HEK293T (cell line): ENCODE measurements at places on chromosomes 4 and X.

DNA sequence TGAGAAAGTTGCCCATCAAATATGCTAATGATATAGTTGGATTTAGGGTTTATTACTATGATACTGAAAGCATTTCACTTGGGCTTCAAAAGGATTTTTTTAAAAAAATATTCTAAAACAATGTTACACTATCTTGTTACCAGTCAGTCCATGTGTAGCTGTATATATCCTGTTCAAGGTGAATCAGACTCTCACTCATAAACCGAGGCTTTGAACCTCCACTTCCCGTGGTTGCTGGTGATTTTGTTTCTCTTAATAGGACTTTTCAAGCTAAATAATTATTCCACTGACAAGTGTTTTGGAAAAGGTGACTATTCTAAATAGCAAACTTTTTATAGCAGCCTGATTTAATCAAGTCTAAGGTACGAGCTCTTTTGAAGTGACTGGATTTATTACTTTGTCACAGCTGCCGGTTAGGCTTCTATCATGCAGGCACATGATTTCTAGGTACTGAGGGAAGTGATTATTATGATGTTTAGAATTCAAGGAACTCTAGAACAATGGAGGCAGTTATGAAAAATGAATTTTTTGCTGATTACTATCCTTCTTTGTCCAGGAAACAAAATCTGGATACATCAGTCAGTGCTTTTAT lies 287.7 kb downstream of the KCTD8 start:
- no peak for DNase-seq

DNA sequence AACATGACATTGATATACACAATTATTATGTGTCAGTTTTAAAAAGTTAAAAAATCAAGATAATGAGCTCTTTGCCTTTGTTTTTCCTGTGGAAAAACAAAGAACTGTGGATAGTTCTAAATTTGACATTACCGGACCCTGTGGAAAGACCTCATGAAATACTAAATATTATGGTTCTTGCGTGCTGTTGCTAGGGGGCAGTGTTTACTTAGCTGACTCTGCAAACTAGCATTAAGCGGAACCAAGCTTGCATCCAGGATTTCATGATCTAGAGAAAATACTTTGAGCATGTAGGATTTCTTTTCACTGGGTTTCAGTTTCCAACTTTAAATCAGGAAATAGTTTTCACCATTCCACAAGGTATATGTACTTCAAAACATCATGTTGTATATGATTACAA lies 33.6 kb downstream of the CLCN4 start:
- peak; percentile 51 for DNase-seq

GRCh38 chr4:77376788-77377460 lies 219.9 kb downstream of the CCNG2 start:
- no peak for DNase-seq

- DNase-seq: no peak
These were observed 132.4 kb downstream of the ENOX2 start for GRCh38 chrX:130770615-130771014.

GRCh38 chr4:105808030-105808749 lies 87.1 kb upstream of the NPNT start:
- DNase-seq: no peak

GRCh38 chr4:92035666-92036065 lies 268.1 kb upstream of the GRID2 start:
- no peak for DNase-seq

DNA sequence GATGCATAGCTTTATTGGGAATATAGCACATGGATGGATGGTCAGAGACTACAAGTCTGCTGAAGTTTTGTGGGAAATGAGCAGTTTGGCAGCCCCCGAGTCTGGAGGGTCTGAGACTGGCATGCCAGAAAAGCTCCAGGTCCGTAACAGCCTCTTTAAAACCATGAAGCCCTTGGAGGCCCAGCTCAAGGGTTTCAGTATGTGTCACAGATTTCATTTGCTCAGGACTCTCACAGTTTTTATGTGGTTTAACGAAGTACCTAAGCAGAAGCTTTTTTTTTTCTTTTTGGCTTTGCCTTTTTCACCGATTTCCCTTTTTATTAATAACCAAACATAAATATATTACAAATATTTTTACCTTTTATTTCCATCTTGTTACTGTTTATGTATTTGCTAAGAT lies 30.6 kb upstream of the TMEM184C start:
- DNase-seq: no peak

DNA sequence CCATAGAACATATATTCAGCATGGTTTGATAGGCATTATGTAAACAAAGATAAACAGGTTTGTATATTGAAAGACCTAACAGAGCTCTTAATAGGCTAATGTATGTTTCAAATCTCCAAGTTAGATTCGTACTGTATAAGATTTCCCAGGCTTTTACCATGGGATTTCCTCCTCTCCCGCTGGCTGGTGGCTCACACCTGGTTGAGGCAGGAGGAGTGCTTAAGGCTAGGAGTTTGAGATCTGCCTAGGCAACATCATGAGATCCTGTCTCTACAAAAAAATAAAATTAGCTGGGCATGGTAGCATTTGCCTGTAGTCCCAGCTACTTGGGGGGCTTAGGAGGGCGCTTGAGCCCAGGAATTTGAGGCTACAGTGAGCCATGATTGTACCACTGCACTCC lies 5.4 kb downstream of the CPE start:
- DNase-seq: no peak

GRCh38 chrX:63758011-63758410 lies 27.0 kb downstream of the ARHGEF9 start:
- no peak for DNase-seq

DNA sequence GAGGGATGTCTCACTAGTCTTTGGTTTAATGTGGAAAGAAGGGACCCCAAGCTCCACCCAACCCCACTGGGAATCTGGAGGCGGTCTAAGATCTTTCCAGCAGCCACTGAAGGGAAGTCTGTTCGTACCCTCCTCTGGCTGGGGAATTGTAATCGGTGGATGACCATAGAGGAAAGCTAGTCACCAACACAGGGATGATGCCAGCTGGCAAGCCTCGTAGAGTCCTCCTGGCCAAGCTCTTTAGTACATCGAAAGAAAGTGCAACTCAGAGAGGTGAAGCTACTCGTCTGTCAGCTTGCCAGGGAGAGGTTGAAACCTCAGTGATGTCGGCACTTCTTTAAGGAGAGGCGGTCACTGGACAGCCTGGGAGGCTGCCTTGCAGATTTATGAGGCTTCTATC lies 58.7 kb downstream of the MAMLD1 start:
- no peak for DNase-seq

- no peak for DNase-seq
These were observed 267.4 kb downstream of the ANK2 start for GRCh38 chr4:113316879-113317278.

DNA sequence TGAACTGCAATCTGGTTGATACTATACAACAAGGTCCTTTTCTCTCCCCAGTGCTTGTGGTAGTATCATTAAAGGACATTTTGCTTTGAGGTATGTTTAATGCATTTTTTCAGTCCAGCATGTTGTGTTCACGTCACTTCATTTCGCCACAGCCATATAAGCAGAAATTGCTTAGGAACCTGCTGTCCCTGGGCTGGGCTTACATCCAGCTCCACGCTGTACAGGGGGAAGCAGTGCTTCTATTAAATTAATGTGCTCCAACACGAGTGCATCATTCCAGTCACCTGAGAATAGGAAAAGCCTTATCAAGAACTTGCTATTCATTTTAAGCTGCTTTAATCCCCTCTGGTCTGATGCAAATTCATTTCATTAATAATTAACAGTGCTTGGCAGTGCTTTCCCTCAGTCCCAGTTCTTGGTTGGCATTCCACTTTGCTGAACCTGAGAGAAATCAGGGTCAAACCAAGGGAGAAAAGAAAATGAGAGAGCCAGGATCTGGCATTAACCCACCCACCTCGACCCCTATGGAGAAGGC lies 47.4 kb upstream of the PTCHD1 start:
- no peak for DNase-seq

GRCh38 chr4:84699001-84699671 lies 116.2 kb downstream of the CDS1 start:
- DNase-seq: no peak

- DNase-seq: no peak
These were observed 28.8 kb downstream of the ATP8A1 start for GRCh38 chr4:42627885-42628646.

DNA sequence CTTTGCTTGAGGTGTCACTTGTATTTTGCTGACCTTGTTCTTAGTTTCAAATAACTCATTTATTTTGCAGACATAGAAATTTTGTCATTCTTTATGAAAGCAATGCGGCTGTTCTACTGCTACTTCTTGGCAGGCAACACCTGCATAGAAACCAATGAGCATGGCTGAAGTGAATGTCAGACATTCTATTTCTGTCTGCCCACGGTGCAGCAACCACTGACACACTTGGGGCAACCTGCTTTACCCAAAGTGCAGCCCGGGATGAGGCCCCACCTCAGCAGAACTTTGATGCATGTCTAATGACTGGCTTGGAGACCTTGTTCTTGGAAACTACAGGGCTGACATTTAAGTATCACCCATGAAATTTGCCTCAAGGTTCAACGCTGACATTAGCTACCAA lies 93.6 kb downstream of the RBM47 start:
- DNase-seq: no peak

DNA sequence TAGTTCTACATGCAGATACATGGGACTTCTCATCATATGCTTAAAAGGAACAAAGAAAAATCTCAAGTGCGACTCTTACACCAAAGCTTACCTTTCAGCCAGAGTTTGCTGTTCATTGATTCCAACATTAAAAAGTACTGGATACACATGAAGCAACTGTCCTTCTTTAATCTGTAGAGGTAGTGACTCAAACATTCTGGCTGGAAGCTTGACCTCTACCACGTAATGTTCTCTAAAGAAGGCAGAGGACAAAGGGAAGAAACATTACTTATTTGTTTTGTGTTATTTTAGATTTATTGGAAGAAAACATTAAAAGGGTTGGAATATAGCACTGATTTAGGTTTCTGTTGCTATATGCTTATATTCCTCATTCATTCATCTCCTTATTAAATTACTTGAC lies 476.1 kb downstream of the IL15 start:
- no peak for DNase-seq

DNA sequence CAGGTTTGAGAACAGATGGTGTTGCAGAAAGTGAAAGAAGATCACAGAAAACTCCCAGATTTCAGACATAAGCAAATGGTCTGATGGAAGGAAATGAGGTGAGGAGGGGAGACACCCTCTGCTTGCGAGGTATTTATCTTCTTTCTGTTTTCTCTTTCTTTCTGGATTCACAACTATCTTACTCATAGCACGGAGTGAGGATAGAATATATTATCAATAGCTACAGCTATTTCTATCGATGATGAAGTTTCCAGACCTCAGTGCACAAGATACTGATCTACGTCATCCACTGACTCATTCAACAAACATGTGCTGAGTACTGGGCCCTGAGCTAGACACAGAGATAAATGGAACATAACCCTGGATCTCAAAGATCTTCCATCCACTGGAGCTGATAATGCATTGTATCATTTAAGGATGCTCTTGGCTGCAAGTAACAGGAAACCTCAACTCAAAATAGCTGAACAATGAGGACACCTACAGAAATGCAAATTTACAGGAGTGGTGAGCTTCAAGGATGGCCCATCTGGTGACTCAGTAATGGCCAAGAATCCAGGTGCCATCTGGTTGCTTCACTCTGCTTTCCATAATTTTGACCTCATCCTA lies 21.2 kb downstream of the SLC2A9 start:
- DNase-seq: no peak

GRCh38 chrX:40282946-40283660 lies 185.3 kb upstream of the BCOR start:
- DNase-seq: no peak

- DNase-seq: no peak
These were observed 26.5 kb upstream of the ANAPC4 start for GRCh38 chr4:25350561-25350960.

- DNase-seq: no peak
These were observed 141.5 kb downstream of the PPP4R3C start for GRCh38 chrX:27321632-27322031.

GRCh38 chr4:140037353-140038030 lies 116.5 kb downstream of the MAML3 start:
- DNase-seq: no peak

DNA sequence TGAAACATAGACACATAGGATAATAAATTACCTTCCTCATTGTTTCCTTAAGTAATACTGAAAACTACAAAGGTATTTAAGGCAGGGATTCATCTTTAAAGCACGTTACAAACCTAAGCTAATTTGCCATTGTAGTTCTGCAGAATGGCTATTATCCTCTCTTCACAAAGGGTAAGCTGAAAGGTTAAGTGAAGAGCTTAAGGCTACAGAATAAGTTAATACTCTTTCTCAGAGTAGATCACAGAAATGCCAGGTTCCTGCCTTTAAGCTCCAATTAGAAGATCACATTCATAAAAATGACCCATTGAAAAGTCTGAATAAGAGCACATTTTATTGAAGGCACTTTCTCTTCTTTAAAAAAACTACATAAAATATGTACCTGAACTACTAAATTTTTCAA lies 42.1 kb upstream of the PRDM5 start:
- DNase-seq: no peak

GRCh38 chr4:153731239-153731638 lies 28.6 kb downstream of the RNF175 start:
- DNase-seq: no peak

DNA sequence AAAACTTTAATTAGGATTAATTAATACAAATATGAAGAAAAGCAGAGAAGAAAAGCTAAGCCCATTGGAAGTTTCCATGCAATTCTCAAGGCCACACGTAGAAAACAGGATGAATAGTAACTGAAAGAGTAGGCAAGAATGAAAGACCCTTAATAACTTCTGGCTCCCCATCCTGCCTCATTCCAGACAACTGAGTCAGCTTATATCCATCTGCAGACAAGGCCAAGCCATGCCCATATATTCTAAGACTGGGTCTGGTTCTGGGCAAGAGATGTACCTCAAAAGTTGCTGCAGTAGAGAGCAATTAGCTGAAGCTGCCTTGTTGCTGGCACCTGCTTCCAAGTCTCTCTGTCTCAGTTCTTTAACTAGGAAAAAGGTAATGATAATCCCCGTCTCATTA lies 244.1 kb downstream of the GPC3 start:
- DNase-seq: no peak

DNA sequence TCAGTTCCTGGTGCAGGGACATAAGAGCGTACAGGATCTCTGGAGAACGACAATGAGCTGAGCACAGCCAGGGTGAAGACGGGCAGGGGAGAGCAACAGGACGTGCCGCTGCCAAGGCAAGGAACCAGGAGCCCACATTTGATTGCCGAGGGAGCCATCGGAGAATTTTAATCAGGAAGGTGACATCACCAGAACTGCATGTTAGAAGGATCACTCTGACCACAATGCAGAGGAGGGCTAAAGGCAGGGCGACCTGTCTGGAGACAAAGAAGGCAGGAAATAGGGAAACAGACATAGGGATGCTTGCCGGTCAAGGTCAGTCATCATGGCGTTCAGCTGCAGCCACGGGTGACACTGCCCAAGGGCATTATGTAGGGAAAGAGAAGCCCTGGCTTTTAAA lies 81.4 kb downstream of the RBM47 start:
- DNase-seq: no peak
